Bladder microvascular endothelial cell (primary cell): ENCODE measurements at places on chromosomes 5 and 9. TPM values are rescaled to one million over a fixed set of nuclear protein-coding genes. Genes with fewer than 3 reads are reported as not detected.

Gene LOX
- total RNA-seq: 73.7 and 90.4 TPM in 2 replicates

Gene ZBTB43
- total RNA-seq: 3.2 and 20.0 TPM in 2 replicates

Gene NIPAL4
- not detected in 2 replicates for total RNA-seq

Gene POLR3G
- total RNA-seq: 5.2 and 8.5 TPM in 2 replicates

Gene BRINP1
- total RNA-seq: 0.06 and 0.16 TPM in 2 replicates

Gene OR1B1
- total RNA-seq: 0.13 TPM in 1 of 2 replicates, not detected in the other

Gene ORM2
- total RNA-seq: not detected in 2 replicates

Gene PTRH1
- total RNA-seq: 36.3 and 39.8 TPM in 2 replicates

Gene ZFP2
- total RNA-seq: 0.65 and 1.2 TPM in 2 replicates

Gene TEX48
- not detected in 2 replicates for total RNA-seq

Gene DDX46
- 13.0 and 26.5 TPM in 2 replicates for total RNA-seq

Gene OTULINL
- 0.31 and 0.49 TPM in 2 replicates for total RNA-seq

Gene PCDHGB2
- 1.1 and 5.1 TPM in 2 replicates for total RNA-seq

Gene NEUROG1
- not detected in 2 replicates for total RNA-seq

Gene SLC34A3
- not detected in 2 replicates for total RNA-seq

Gene SLC23A1
- total RNA-seq: not detected in 2 replicates

Gene SMIM32
- total RNA-seq: not detected in 2 replicates
